Stimulated activated CD4-positive, alpha-beta T cell treated with anti-CD3 and anti-CD28 coated beads, Interleukin-1b, Interleukin-23, amount 100 ng/mL, for 48 hours (primary cell): ENCODE measurements at places on chromosomes 11 and 22.

DNA sequence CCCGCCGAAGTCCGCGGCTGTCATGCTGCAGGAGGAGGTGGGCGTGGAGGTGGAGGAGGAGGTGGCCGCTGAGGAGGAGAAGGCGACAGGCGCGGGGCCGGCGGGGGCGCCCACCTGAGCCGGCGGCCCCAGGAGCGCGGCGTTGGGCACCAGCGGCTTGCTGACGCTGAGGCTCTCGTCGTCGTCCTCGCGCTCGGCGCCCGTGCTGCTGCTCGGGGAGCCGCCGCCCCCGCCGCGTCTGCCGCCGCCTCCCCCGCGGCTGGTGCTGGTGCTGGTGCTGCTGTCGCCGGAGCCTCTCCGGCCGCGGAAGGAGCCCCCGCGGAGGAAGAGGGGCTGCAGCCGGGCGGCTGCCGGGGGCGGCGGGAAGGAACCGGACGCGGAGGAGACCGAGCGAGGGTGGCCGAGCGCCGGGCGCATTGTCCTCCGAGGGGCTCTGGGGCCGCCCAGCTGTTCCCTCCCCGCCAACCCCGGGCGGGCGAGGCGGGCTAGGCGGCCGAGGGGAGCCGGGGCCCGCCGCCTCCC is 388 bp downstream of the TMEM121B start:
- DNase-seq: no peak

DNA sequence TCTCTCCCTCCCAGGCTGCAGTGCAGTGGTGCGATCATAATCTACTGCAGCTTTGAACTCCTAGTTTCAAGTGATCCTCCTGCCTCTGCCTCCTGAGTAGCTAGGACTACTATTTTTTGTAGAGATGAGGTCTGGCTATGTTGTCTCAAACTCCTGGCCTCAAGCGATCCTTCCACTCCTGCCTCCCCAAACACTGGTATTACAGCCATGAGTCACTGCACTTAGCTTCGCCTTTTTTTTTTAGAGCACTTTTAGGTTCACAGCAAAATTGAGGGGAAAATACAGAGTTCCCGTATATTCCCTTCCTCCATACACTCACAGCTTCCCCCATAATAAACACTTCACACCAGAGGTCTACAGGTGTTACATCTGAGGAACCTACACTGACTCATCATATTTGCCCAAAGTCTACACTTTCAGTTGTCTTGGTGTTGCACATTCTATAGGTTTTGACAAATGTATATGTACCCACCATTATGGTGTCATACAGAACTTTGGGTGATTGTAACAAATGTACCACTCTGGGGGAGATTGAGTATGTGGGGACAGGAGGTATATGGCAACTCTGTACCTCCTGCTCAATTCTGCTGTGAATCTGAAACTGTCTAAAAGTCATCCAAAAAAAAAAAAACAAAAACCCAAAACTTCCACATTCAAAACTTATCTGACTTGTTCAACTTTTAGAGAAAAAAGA is 11.3 kb upstream of the SLC37A4 start:
- no peak for DNase-seq

GRCh38 chr11:44568658-44569473 is 3.4 kb downstream of the CD82 start:
- DNase-seq: peak; percentile 92

DNA sequence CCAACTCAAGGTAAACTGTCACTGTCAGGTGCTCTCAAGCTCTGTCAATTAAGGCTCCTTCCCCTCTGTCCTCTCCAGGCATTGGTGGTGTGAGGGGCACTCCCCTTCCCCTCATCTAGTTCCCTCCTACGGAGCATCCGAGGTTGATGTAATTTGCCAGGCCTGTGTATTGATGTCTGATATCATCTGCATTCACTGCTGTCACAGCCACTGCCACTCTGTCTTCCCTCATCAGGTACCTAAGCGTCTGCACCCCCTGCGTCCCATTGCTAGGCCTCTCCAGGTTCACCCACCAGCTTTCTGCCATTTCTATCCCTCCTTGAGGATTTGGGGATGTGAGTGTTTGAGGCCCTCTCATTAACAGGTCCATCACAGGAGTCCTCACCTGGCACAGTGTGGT is 50.0 kb upstream of the SYT13 start:
- no peak for DNase-seq

GRCh38 chr11:13970986-13971385 is 8.5 kb downstream of the SPON1 start:
- DNase-seq: no peak

GRCh38 chr11:2390725-2391151 is 9.8 kb upstream of the TSSC4 start:
- no peak for DNase-seq

GRCh38 chr11:69073469-69073868 is 24.7 kb downstream of the TPCN2 start:
- no peak for DNase-seq

- DNase-seq: no peak
Observed at GRCh38 chr11:92222701-92223100, 1.9 kb upstream of the FAT3 start.

GRCh38 chr11:1844221-1845094 is 5.7 kb downstream of the TNNI2 start:
- DNase-seq: peak; percentile 46

GRCh38 chr11:78227921-78228320 is 39.2 kb downstream of the USP35 start:
- no peak for DNase-seq

GRCh38 chr11:29306527-29306926 is 710.3 kb downstream of the KCNA4 start:
- DNase-seq: no peak
